Left lobe of liver (tissue), 2 donors: ENCODE measurements at places on chromosomes 16 and 17.

DNA sequence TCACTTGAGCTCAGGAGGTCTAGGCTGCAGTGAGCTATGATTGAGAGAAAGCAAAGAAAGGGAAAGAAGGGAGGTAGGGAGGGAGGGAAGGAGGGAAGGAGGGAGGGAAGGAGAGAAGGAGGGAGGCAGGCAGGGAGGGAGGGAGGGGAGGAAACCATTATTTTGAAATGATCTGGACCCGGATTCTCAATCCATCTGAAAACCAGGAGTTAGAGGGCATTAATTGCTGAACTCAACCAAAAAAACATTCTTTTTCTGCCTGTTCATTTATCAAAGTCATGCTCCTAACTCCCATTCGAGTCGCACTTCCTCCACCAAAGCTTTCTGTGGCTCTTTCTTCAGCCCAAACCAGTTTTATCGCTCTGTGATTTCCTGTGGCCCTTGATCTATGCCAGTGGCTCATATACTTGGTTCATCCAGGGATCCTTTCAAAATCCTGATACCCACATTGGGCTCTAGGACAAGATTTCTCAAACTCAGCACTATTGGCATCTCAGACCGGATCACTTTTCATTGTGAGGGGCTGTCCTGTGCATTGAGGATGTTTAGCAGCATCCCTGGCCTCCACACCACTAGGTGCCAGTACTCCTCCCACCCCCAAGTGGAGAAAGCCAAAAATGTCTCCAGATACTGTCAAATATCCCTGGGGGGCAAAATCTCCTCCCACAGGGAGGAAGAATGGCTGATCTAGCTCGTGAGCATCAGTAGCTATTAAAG is 38.2 kb downstream of the CMTM4 start:
- no peak for DNase-seq

DNA sequence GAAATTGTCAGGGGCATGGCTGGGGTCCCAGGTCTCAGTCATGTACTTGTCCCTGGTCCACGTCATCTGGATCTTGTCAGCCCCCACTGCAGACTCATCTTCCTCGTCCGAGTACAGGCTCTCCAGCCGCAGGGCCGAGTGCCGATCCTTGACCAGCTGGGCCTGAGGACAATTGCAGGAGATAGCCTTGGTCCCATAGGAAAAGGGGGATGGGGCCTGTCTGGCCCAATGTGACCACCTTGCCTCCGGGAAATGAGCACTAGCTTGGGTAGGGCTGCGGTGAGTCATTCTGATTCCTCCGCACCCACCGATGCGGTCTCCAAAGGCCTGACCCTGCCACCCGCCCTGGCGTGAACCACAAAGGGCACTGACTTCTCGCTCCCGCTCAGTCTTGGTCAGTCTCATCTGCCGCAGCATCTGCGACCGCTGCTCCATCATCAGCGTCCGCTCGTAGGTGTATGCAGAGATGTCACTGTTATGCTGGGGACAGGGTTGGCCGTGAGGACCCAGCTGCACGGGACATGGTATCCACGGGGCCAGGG is 1.5 kb upstream of the LCAT start:
- DNase-seq = no peak

DNA sequence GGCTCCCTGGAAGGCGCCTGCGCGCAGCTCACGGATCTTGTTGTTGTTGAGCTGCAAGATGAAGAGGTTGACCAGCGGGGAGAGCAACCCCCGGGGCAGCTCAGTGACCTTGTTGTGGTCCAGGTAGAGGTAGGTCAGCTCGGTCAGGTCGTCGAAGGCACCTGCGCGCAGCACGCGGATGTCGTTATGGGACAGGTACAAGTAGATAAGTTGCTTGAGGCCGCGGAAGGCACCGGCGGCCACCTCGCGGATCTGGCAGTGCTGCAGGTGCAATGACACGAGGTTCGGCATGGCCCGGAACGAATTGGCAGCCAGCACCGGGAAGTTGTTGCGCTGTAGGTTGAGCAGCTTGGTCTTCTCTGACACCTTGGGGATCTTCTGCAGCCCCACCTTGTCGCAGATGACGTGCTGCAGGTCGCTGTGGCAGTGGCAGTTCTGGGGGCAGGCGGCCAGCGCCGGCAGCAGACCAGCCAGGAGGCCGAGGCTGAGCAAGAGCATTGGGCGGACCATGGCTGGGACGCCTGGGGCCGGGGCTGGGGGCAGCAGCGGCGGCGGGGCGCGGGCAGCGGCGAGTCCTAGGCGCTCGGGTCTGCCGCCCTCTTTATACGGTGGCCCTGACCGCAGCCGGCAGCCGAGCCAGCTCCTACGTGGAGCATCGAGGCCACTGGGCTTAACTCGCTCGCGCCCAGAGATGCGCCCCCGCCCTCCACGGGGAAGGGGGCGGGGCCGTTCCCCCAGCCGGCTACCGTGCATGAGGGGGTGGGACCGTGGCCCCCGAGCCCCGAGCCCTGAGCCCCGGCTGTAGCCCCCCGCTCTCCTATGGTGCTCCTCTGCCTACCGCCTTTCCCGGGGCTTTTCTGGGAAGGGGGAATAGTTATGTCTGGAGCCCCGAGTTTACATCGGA is at the start of gene CHAD:
TSS of gene CHAD (minus strand) at position 577 of the 904 bp plus-strand sequence. CDS start at position 510, 67 bp downstream.
- no peak for DNase-seq

DNA sequence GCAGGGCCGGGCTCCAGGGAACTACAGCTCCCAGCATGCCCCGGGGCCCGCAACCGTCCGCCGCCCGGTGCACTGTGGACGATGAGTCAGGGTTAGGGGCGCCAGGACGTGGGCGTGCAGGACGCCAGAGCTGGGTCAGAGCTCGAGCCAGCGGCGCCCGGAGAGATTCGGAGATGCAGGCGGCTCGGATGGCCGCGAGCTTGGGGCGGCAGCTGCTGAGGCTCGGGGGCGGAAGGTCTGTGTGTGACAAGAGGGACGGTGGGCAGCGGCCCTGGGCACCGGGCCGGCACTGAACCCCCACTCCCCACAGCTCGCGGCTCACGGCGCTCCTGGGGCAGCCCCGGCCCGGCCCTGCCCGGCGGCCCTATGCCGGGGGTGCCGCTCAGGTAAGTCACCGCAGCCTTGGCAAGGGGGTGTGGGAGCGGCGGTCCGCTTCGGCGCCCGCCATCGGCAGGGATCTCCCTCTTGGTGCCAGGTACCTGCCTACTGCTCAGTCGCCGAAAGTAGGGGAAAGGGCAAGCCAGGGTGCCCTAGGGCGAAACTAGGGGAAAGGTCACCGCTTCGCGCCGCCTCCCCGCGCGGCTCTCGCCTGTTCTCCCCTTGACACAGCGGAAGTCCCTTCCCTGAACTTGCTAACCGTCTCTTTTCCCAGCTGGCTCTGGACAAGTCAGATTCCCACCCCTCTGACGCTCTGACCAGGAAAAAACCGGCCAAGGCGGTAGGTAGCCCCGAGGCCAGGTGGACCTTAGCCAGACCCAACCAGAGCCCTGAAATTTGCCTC is at the start of the genes ACADVL and DLG4:
TSS of gene ACADVL (plus strand) at position 127 of the 781 bp plus-strand sequence. CDS start at position 174, 47 bp downstream.
TSS of gene DLG4 (minus strand) at position 25 of the 781 bp plus-strand sequence.
- DNase-seq = peak; percentile 95

DNA sequence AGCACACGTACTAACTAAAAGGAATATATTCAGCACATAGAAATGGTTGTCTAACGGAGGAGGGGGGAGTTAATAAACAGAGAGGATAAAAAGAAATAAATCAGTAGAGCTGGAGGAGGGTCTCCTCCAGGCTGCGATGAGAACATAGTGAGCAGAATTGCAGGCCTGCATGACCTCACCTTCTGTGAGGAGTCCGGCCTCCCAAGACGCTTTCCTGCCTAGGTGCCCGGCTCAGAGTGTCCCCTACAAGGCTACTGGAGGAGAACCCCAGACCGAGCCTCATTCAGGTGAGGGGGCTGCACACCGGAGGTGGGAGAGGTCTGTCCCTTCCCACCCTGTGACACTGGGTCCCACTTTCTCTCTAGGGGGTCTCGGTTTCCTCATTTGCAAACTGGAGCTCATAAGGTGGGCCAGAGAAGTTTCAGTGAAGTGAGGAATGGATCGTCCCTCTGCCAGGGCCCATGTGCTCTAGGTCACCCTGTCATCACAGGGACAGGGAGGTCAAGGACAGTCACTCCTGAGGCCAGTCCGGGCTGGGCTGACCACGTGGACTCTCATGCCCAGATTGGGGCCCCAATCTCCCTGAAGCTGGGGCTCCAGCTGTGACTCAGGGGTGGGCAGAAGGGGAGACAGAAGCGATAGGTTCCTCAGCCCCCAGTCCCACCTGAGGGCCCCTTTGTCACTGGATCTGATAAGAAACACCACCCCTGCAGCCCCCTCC is 3.3 kb upstream of the HBM start:
- DNase-seq = no peak

DNA sequence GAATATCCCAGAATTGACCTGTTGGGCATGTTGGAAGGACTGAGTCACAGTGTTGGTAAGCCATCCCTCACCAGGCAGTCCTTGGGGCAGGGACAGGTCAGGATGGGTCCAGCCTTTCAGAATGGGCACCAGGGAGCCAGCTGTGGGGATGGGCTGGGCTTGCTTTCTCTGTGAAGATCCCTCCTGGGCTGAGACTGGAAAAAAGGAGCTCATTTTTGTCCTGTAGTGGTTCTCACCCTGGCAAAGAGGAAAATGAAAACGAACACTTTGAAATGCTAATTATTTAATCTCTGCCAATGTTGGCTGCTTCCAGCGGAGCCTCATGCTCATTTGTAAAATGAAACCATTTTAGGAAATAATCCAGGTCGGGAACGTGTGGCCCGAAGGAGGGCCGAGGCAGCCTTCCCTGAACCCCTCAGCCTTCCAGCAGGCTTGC is 237.5 kb upstream of the SALL1 start:
- DNase-seq = no peak

DNA sequence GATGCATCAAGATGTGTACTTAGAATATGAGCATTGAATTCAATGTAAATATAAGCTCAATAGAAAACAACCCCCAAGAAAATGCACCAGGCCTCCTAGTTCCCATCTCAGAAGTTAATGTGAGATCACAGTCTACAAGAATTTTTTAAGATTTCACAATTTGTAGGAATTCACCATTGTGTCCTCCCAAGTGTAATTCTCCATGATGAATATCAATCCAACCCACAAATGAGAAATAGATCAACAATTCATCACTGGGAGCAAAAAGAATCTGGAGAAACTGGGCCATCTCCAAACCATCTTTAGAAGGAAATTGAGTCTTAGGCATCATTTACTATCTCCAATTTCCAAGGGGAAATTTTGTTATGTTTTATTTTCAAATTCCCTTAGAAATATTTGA is 310.5 kb upstream of the GOT2 start:
- no peak for DNase-seq

- no peak for DNase-seq
Observed at GRCh38 chr17:80948976-80949450, 42.6 kb upstream of the CHMP6 start.

GRCh38 chr16:51888534-51888933 is 658.4 kb downstream of the TOX3 start:
- no peak for DNase-seq

DNA sequence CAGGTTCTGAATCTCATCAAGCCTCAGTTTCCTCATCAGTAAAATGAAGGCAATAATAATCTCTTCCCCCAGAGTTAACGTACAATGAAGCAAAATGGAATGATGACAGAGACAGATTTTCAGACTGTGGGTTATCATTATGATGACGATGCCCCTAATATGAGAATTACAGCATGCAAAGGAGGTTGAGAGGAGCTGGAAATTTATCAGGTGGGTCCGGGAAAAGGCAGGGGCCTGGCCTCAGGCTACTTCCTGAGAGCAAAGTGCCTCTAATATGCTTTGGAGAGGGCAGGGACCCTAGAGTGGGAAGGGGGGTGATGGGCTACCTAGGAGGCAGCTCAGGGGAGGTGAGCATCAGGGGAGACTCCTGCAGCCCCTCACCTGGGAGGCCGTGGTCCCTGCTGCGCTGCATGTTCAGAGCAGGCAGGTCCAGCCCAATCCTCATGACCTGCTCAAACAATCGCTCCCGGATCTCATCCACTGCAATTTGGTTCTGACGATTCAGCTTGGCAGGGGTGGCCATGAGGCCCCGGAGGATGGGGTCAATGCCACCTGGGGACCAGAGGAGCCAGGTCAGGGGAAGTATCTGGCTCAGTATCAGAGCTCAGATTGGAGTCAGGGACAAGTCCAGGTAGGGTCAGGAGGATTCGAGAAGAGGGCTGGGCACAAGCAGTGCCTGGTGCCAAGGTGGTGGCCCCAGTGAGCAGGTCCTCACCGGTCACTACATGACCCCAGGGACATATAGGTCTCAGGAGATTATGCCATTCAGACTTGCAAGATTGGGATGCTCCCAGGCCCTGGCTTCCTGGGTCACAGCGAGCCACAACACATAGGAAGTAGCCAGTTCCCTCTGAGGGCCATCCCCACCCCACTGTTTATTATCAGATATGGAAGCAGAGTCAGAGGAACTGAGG is 8.1 kb downstream of the MPO start:
- DNase-seq = no peak

GRCh38 chr17:21445091-21445650 is 69.0 kb downstream of the KCNJ12 start:
- DNase-seq = no peak

DNA sequence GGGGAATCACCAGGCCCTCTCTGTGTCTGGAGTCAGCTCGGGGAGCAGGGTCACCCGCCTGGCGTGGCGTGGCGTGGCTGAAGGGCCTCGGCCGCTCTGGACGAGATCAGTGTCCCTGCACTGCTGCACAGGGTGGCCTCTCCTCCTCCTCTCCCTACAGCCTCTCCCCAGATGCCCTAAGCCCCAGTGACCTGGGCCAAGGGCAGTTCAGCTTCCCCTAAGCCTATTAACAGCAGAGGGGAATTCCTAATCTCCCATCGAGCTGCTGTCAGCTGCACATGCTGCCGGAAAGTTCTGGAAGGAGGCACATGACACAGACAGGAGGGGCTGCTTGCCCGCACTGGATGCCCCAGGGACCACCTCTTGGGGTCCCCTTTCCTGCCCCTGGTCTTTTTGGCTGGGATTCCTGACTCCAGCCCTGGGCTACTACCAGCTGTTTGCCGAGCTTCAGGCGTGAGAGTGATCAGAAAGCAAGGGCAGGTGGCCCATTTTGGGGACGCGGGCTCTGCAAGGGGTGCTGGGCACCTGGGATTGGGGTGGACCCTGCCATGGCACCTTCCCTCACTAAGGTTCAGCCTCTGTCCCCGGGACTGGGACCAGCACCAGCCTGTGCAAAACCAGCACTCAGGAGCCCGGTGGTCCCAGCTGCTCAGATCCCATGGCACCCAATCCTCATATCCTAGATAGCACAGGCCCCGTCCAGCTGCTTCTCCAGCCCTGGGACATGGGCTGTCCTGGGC is 794 bp downstream of the PDE6G start:
- no peak for DNase-seq

- peak; percentile 18 for DNase-seq
Observed at GRCh38 chr17:45334701-45335677, 18.2 kb upstream of the MAP3K14 start.

DNA sequence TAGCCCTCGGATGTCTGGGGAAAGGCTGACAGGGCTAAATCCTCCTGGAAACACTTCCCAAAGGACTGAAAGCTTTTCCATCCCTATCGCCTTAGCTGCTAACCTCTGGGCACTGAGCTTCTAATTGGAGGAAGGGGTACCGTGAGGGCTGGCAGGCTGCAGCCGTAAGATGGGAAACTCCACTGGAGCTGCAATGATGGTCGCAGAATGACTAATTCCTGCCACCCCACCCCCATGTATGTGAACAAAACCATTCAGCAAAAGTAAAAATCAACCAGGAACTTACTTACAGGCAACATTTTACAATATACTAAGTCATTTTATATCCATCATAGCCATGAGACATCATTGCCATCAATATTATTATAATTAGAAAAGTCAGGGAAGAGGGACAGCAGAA is 133.3 kb downstream of the ABCC12 start:
- no peak for DNase-seq
